WERI-Rb-1 (cell line): ENCODE measurements at places on chromosomes 11 and 22.

DNA sequence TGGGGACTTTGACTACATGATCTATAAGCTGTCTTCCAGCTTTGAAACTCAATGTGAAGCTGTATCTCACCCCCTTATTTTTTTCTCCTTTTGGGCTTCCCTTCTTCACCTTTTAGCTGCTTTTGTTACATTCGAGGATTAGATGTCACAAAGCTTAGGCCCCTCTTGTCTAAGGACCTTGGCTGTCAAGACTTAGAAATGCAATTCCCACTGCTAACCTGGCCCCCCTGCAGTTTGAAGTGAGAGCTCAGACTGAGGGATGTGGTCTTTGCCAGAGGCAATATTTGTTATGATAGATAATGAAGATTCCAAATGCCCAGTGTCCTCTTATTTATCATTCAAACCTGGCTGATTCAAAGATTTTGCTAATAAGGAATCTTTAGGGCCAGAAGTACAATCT is 128.3 kb downstream of the ARL14EP start:
- DNase-seq = no peak

- DNase-seq = no peak
These were observed 34.7 kb downstream of the ALG9 start for GRCh38 chr11:111836721-111837120.

- no peak for DNase-seq
These were observed 14.4 kb downstream of the GRAP2 start for GRCh38 chr22:39915295-39915726.

- no peak for DNase-seq
These were observed 1.8 kb upstream of the CD82 start for GRCh38 chr11:44563711-44564110.

DNA sequence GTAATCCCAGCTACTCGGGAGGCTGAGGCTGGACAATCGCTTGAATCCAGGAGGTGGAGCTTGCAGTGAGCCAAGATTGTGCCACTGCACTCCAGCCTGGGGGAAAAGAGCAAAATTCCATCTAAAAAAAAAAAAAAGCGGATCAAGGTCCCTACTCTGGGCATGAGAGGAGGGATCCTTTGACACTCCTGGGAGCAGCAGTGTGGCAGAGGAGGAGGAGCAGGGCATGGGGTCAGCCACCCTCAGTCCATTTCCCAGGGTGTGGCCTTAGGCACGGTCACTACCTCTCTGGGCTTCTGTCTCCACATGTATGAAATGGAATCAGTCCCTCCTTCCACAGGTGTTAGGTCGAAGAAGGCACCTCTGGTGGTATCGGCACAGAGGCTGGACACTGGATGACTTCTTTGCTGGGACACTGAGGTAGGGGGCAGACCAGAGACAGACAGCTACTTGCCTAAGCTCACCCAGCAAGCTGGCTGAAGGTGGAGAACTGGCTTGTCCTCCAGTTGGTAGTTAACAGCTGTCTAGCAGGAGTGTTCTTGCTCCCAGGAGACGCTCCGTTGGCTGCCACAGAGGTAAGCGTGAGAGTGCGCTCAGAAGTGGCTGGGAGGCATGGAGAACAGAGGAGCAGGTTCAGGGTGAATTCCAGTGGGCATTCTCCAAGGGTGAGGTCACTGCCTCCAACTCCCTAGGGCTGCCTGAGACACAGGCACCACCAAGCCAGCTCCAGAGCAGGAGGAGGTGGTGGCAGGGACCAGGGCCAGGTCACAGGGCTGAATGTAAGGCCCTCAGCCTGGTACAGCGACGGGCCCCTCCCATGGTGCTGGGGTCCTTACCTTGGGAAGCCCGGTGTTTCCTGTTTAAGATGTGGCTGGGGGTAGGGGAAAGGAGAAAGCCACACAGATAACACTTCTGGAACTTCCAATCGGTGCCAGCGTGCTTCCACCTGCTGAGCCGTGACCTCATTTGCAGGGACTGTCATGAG is 19.5 kb downstream of the TXN2 start:
- DNase-seq = no peak

GRCh38 chr22:26236991-26237390 is 67.7 kb downstream of the SEZ6L start:
- no peak for DNase-seq

- DNase-seq = peak; percentile 65
These were observed 24.2 kb downstream of the CD44 start for GRCh38 chr11:35163209-35163608.

DNA sequence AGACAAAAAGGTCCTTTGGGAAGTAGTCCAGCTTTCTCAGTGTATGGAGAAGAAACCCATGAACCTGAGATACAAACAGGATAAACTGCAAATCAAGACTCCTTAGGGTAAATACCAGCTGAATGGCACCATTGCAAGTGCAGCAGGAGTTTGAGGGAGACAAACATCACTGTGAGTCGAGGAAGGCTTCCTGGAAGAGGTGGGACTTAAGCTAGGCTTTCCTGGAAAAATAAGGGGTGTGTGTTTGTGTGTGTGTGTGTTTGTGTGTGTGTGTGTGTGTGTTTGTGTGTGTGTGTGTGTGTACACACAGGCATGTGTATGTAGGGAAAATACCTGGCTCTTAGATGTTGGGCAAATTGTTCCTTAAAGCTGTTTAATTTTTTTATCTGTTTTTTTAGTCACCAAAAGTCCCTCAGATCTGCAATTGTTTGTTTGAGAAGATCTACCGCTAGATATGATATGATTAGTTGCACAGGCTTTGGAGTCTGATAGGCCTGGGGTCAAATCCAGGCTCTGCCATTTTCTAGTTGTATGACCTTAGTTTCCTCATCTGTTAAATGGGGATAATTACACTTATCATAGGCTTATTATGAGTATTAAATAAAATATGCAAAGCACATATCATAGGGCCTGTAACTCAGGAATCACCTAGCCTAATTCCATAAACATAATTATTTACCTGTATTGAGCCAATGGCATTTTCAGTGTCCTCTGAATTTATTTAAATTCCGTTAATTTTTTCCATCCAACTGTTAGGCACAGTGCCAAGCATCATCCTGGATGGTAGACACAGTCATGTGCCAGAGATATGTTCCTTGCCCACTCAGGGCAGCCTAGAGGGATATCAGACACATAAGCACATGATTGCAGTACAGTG is 85.6 kb upstream of the EED start:
- DNase-seq = no peak

DNA sequence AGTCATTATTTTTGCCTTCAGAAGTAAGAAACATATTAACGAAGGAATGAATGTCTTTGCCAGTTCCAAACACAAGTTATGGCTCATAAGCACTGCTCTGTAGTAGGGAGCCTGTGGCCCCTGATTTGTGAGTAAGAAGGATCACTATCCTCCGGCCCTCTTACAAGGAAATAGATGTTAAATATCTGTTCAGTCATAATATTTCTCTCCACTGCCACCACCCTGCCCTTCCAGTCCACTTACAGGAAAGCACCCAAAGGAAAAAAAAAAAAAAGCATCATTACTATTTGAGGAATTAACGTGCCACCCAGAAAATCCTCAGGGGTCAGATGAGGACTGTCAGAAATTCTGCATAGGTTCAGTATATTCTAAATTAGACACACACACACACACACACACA is 123.4 kb downstream of the ETS1 start:
- no peak for DNase-seq

DNA sequence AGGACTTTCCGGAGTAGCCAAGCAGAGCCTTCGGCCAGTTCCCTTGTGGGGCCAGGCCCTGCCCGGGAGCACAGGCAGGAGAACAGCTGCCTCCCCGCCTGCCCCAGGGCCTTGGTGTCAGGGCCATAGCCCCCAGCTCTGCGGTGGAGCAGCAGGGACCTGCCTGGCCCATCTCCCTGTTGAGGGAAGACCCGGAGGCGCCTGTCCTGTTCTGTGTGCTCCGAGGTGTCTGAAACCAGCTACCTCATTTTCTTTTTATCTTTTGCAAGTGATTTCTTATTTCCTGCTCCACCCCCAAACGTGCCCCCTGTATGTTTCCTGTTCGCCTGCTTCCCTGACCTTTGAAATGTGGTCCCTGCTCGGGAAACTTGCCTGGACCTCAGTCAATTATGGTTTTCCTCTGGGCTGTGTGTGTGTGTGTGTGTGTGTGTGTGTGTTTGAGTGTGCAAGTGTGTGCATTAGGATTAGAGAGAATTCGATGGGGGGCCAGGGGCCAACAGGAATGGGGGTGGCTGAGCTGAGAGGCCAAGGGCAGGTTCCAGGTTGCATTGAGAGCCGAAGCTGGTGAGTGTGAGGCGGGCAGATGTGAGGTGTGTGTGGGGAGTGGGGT is 19.1 kb downstream of the LRP5 start:
- no peak for DNase-seq

DNA sequence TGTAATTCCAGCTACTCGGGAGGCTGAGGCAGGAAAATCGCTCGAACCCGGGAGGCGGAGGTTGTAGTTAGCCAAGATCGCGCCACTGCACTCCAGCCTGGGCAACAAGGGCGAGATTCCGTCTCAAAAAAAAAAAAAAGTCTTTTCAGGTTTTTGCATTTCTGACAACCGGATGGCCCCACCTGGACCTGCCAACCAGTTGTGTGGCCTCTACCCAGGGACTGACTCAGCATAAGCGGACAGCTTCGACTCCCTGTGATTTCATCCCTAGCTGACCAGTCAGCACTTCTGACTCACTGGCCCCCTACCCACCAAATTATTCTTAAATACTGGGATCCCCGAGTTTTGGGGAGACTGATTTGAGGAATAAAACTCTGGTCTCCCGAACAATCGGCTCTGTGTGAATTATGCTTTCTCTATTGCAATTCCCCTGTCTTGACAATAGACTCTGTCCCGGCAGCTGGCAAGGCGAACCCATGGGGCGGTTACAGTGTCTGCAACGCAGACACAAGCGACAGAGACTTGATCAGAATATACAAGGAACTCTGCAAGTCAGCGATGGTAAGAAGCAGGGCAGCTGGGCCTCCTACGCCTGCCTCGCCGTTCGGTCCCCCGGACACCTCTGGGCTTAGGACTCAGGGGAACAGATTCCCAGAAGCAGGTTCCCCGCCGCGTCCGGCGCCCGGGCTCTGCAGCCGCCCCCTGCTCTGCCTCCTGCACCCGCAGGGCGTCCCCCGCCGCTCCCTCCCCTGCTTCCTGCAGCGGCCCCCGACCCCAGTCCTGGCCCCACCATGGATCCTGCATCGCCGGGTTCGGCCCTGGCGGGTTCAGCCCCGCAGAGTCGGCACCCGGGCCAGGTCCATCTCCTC is 741 bp upstream of the TALDO1 start:
- peak; percentile 59 for DNase-seq

GRCh38 chr11:119644502-119644901 is 84.5 kb downstream of the NECTIN1 start:
- no peak for DNase-seq

DNA sequence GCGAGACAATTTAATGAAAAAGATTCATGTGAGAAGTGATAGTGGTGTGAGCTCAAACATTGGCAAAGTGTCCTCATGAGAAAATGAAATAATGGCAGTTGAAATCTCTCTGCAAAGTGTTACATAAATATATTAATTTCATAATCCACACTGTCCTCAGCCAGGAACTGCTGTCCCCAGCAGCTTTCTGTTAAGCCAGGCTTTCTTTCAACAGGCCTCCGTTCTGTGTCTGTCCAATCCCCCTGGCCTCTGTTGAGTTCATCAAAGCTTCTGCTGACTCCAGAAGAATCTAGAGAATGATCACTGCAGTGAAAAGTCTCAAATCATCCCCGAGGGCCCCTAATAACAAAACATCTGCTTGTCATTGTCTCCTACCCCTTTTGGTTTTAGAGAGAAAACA is 10.0 kb upstream of the ASCC2 start:
- no peak for DNase-seq

- DNase-seq = no peak
These were observed 3.7 kb downstream of the MPZL2 start for GRCh38 chr11:118260353-118260752.

DNA sequence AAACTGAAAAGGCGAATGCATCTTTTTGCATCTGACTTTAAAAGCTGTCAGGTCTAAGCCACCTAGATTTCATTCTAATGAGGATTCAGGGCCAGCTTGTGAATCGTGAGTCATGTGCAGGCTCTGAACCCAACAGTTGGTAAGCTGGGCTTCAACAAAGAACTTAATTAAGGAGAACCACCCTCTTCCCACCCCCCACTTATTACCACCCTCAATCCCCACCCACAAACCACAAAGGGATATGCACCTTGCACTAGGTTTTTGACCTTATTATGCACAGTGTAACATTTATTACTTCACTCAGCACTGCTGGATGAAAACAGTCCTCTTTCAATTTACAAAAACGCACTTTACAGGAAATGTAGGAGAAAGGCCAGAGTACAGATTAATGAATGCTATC is 94.1 kb upstream of the LIN7C start:
- no peak for DNase-seq

DNA sequence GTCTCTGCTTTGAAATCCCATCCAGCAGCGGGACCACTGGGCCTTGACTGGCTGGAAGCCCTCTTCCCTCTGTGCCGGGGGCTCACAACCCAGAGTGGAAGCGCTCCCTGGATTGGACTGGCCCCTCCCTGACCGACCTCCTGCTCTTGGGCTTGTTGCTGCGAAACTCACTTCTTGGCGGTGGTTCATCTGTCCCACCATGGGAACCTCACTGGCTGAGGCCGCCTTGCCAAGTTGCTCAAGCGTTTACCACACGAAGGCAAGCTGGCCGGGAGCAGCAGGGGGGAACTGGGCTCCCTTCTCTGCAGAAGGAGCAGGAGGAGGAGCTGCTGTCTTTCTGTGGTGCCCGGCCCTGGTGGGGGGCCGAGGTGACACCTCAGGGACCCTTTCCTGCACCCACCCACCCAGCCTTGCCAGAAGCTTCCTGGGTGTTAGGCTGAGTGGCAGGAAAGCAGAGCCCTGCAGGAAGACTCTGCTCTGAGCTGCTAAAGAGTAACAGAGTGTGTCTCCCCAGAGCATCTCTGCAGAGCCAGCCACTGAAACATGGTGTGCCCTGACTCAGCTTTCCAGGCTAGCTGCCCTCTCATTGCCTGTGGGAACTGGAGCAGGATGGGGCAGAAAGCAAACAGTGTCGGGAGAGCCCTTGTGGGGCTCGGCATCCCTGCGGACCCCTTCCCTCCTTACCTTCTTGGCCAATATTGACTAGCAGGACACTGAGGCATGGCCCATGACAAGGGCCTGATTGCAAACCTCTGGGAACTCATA is 88.5 kb upstream of the ALX4 start:
- no peak for DNase-seq

DNA sequence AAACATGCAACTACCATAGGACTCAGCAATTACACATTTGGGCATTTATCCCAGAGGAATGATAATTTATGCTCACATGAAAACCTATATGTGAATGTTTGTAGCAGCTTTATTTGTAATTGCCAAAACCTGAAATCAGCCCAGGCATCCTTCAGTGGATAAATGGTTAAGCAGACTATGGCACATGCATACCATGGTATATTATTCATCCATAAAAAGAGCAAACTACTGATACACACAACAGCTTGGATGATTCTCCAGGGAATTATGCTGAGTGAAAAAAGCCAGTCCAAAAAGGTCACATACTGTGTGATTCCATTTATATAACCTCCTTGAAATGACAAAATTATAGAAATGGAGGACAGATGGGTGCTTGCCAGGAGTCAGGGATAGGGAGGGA is 86.7 kb downstream of the ALX4 start:
- no peak for DNase-seq

GRCh38 chr11:119755356-119756071 is 26.5 kb upstream of the NECTIN1 start:
- DNase-seq = peak; percentile 27
